Dermis blood vessel endothelial cell (primary cell): ENCODE measurements at places on chromosomes 2 and 18. TPM values are rescaled to one million over a fixed set of nuclear protein-coding genes. Genes with fewer than 3 reads are reported as not detected.

The ITGB6 gene
- total RNA-seq: 0.85 and 1.3 TPM in 2 replicates

The CCL20 gene
- 0.65 and 1.0 TPM in 2 replicates for total RNA-seq

The MERTK gene
- 25.0 and 28.9 TPM in 2 replicates for total RNA-seq

The GALR1 gene
- total RNA-seq: not detected in 2 replicates

The ANKRD23 gene
- total RNA-seq: 1.1 and 1.5 TPM in 2 replicates

The NT5C1B gene
- total RNA-seq: not detected in 2 replicates

The UGT1A8 gene
- total RNA-seq: not detected in 2 replicates

The GULP1 gene
- 15.7 and 17.2 TPM in 2 replicates for total RNA-seq

The NAGK gene
- total RNA-seq: 46.5 and 61.1 TPM in 2 replicates

The LYPD1 gene
- 0.34 and 0.51 TPM in 2 replicates for total RNA-seq

GRCh38 chr2:152624805-152625204 lies 92.5 kb downstream of the PRPF40A start:
- DNase-seq: no peak

- peak; percentile 11 for DNase-seq
Observed at GRCh38 chr18:34158881-34159690, 65.6 kb downstream of the NOL4 start.

- peak; percentile 29 for DNase-seq
Observed at GRCh38 chr2:157596992-157597681, 31.5 kb downstream of the ACVR1C start.

DNA sequence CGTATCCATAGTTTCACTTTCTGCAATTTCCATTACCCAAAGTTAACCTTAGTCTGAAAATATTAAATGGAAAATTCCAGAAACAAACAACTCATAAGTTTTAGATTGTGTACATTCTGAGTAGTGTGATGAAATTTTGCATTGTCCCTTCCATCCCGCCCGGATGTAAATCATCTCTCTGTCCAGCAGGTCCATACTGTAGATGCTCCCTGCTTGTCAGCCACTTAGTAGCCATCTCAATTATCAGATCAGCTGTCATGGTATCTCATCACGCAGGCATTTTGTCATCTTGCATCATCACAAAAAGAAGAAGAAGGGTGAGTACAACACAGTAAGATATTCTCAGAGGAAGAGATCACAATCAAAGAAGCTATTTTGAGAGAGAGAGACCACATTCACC lies 185.0 kb upstream of the STK17B start:
- no peak for DNase-seq

DNA sequence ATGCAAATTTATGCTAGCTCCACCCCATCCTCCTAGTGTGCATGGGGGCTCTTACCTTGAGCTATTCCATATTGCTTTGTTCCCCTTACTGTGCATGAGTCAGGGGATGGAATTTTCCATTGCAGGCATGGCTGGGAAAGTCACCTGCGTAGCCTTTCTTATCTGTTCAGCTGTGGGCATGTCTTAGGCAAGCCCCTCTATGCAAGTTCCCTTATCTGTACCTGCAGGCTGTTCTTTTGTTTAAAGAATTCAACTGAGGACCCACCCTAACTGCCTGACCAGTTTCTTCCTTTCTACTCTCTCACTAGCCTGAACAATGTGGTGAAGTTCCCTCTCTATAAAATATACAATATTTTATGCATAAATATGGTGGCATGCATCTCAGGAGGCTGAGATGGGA lies 54.2 kb upstream of the CDCA7 start:
- no peak for DNase-seq

GRCh38 chr18:32351032-32351431 lies 119.7 kb downstream of the GAREM1 start:
- DNase-seq: no peak

- DNase-seq: no peak
Observed at GRCh38 chr2:233082222-233082930, 22.2 kb downstream of the INPP5D start.

DNA sequence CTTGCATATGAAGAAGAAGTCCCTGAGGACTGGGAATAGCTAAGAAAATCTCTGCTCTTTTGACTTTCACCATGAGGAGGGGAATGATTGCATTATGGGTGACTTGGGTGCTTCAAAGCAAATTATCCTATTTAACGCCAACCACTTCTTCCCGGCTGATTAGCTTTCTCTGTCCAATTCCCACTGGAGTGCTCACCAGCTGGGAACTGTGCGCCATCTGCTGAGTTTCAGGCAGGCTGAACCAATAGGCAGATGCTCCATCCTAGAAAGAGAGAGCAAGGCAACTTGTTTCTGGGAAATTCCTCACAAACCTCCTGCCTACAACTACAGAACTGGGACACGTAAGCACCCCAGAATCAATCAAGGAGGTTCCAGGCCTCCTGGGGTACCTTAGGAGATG lies 49.4 kb downstream of the POLE4 start:
- DNase-seq: no peak

DNA sequence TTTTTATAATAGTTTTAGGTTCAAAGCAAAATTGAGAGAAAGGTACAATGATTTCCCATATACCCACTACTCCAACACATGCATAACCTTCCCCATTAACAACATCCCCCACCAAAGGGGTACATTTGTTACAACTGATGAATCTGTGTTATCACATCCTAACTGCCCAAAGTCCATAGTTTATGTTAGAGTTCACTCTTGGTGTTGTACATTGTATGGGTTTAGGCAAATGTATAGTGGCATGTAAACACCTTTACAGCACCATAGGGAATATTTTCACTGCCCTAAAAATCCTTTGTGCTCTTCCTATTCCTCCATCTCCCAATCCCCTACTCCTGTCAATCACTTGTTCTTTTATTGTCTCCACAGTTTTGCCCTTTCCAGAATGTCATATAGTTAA lies 471.6 kb downstream of the CPS1 start:
- no peak for DNase-seq

DNA sequence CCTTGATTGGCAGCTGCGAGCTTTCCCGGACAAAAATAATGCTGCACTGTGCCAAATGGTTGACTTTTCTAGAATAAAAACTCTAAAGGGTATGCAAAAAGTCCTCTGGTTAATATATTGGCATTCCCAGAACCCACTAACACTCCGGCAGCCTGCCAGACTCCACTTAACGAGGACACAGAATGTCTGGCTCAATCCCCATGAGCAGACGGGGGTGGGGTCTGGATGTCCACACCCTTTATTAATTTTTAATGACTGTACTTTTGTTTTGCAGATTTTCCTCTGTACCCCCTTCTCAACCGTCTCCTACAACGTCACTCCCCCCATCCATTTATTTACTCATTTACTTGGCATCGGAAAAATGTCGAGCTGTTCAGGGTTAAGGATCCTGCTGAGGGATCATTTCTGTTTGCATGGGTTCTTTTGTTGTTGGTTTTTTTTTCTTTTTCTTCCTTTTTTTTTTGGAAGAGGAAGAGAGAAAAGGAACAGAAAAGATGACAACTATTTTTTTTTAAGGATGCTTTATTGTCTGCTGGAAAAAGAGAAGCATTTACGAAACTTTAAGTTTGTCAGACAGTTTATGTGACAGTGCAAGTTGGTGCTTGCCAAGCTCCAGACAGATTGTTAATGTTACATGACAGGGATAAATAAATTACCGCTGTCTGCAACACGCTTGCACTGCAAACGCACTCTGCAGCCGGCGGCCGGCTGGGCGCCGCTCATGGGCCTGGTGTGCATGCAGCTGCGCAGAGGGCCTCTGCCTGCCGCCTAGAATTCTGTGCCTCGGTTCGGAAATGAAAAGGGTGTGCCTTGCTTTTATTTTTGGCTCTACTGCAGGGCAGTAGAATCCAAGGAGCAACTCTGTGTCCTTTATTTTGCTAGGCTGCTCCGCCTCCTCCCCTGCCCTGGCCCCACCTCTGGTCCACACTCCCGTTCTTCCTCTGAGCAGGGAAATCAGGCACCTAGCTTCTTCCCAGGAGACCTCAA lies 3.6 kb downstream of the LDLRAD4 start:
- DNase-seq: no peak

GRCh38 chr18:673317-673716 lies 15.9 kb downstream of the TYMS start:
- DNase-seq: no peak

- no peak for DNase-seq
Observed at GRCh38 chr18:78528411-78529258, 451.0 kb upstream of the SALL3 start.

- DNase-seq: no peak
Observed at GRCh38 chr2:10779776-10780490, 32.7 kb downstream of the PDIA6 start.

- DNase-seq: no peak
Observed at GRCh38 chr2:221791844-221792243, 219.7 kb upstream of the EPHA4 start.

GRCh38 chr2:235191978-235192377 lies 240.2 kb downstream of the SH3BP4 start:
- no peak for DNase-seq

GRCh38 chr18:30971338-30971956 lies 71.1 kb downstream of the DSC3 start:
- peak; percentile 53 for DNase-seq

DNA sequence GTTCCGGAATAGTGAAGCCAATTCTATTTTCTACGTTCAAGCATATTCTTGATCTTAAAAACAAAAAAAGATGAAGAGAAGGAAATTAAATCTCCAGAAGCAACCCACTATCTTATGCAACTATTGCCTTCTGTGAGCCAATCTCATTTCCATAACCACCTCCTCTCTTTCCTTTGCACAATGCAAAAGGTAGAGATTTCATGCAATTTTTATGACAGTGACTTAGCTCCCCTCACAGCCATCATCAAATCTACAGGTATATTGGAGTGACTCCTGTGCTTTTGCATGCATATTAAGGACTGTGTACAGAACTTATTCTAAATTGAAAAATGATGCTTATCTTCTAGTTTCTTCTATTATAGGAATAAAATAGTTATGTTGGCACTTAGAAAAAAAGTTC lies 191.8 kb downstream of the DCC start:
- DNase-seq: no peak

DNA sequence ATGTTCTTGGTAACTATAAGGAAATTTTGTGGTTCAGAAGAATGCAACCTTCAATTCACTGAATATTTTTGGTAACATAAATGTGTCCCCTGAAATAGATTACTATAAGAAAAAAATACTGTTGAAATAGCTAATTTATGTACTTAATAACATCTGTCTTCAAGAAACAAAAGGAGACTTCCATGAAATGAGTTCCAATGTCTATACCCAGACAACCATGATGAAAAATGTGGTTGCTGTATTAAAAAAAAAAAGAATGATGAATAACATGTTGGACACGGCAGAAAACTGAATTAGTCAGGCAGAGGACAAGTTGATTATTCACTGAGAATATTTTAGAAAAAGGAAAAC lies 98.5 kb downstream of the TACR1 start:
- DNase-seq: no peak

DNA sequence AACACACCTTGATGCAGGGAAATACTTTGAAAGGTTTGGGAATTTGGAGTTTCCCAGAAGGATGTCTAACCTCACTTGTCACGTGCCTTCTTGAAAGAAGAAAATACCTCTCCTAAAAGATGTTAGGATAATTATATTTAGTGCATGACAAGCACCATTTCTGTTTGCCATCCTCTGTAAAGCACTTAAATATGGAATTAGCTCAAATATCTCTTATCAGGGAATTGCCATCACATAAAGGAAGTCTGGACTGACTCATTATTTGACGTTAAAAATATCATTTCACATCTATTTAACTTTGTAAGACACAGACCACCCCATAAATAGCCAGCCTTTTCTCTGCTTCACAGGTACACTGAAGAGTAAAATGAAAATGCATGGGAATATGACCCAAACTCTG lies 140.1 kb downstream of the STK39 start:
- no peak for DNase-seq

DNA sequence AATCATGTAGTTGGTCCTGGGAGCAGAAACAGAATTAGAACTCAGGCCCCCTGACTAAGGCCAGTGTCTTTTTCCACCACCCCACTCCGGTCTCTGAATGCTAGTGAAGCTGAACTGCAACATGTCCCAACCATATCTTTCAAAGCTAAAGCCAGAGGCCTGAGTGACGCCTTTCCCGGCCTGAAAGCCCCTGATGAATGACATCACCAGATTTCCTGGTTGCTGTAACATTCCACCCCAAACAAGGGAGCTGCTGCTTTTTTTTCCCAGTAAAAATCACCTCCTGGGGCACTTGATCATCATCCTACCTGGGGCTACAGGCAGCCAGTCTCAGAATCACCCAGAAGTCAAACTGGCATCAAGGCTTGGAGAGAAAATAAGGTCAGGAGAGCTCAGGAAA lies 162.7 kb downstream of the ARL4C start:
- DNase-seq: peak; percentile 66

GRCh38 chr2:224162122-224162521 lies 123.0 kb upstream of the SERPINE2 start:
- no peak for DNase-seq

DNA sequence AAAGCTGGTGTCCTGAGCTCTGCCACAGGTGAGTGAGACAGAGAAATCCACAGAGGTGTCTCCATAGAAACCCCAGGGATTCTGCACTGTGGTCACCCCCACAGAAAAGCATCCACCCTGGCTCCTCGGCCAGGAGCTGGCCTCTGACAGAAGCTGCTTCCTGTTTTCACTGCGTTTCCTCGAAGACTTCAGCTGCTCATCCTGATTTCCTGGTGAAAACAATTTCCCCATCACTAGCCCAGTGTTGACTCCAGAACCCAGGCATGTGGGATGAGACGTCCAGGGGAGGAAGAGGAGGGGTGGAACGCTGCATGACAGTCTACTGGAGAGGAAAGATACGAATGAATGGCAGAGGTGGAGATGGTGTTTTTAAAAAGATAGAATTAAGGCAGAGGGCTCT lies 60.3 kb upstream of the GPR45 start:
- no peak for DNase-seq

DNA sequence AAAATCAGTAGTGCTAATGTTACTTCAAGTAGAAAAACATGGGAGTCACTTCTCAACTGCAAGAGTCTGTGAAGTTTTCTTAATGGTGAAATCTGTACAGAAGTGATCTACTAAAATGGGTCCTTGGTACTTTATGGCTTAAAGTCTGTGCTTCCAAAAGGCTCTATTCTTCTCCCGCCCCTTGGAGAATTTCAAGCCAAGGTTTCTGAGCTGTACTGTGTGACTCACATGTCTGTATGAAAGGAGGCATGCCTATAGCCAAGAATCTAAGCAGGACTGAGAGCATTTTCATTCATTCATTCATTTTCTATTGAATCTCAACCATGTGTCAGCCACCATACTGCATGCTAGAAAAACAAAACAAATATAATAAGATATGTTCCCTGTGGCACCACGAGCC lies 19.8 kb upstream of the DDX18 start:
- DNase-seq: no peak

DNA sequence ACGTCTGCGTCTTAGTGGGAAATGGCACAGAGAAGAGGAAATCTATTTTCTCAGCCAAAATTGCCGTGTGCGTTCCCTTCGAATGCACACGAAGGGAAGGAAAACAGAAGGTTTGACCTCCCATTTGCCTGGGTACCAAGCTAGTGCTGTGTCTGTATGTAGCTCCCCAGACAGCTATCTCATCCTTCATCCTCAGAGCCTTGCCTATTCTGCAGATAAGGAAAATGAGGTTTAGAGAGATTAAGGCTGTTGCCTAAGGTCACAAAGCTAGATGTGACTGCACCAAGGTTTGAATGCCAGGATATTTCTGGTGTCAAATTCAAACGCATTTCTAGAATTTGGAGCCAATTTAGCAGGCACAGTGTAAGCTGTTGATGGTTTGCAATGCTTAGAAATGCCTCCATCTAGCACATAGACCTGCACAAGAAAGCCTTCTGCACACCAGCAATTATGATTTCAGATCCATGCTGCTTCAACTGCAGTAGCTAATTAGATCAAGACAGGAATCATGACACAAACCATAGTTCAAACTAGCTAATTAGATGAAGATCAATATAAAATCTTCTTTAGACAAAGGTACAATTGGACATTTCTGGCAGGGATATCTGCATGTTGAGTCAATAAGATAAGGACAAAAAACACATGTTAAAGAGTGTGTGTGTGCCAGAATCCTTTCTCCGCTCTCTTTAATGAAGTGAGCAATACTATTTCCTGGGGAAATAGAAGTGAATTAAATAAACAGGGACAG lies 115.1 kb downstream of the CMPK2 start:
- DNase-seq: no peak
